Naive thymus-derived CD4-positive, alpha-beta T cell (primary cell): ENCODE measurements at places on chromosomes 2 and 18. TPM values are rescaled to one million over a fixed set of nuclear protein-coding genes. Genes with fewer than 3 reads are reported as not detected.

Gene SULT1C2
- total RNA-seq, result not detected in 2 replicates

- no peaks in the 10 kb centered on the region for H3K4me1 ChIP-seq
- no peak overlapping the region for H3K27ac ChIP-seq
- no peak for DNase-seq
- H3K4me3 ChIP-seq, result no peak overlapping the region
- no peaks in the 10 kb centered on the region for H3K27me3 ChIP-seq
- H3K36me3 ChIP-seq, result no peaks in the 10 kb centered on the region
These were observed 1251.6 kb upstream of the ZEB2 start for GRCh38 chr2:145771525-145771924.

Gene CCDC102B
- total RNA-seq, result 10.9 TPM

- H3K4me1 ChIP-seq, result no peaks in the 10 kb centered on the region
- no peak overlapping the region for H3K4me3 ChIP-seq
- H3K36me3 ChIP-seq, result no peaks in the 10 kb centered on the region
- DNase-seq, result no peak
These were observed 18.3 kb upstream of the SERPINB3 start for GRCh38 chr18:63679820-63680606.

DNA sequence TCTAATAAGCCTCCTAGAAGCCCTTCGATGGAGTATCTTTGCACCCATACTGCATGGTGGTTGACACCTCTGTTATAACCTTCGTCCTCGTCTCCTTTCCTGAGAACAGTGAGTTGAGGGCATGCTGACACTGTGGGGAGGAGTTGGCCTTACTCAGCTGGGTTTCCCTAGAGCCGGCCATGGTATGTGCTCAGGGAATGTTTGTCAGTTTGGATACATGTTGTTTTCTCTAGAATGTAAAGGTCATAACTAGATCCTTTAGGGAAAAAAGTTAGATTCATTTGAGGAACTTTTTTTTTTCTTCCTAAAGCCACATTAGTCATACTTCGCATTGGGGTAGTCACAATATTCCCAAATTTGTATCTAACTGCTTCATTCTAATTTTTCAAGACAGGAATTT, 106.0 kb upstream of the FOSL2 start:
- H3K4me1 ChIP-seq, result no peaks in the 10 kb centered on the region
- H3K27ac ChIP-seq, result no peak overlapping the region
- H3K36me3 ChIP-seq, result no peaks in the 10 kb centered on the region
- no peak for DNase-seq
- no peak overlapping the region for H3K4me3 ChIP-seq

- H3K27me3 ChIP-seq, result no peaks in the 10 kb centered on the region
- H3K36me3 ChIP-seq, result no peaks in the 10 kb centered on the region
- DNase-seq, result no peak
These were observed 396.8 kb upstream of the CELF4 start for GRCh38 chr18:37962316-37962966.
